Spinal cord (tissue), 10 donors: ENCODE measurements at places on chromosomes 13 and 19. TPM values are rescaled to one million over a fixed set of nuclear protein-coding genes. Genes with fewer than 3 reads are reported as not detected.

CACNG8 gene
- total RNA-seq: 4.4 TPM

MED4 gene
- total RNA-seq: 44.9 TPM

RYR1 gene
- total RNA-seq: 6.0 TPM

ATP4A gene
- total RNA-seq: not detected

DNA sequence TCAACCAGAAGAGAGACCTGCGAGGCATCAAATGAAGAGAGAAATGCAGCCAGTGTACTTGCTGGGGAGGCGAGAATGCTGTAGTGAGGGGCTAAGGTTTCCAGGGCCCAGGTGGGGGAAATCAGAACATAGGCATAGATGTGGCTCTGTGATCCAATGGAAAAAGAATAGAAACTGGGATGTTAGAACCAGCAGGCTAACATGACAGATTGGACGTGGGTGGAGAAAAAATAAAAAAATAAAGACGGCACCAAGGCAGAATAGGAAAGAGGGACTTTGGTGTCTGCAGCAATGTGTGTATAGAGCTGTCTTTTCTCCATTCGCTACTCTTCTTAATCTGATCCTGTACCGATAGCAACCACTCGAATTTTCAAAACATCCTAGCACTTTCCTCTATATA lies 381.0 kb upstream of the NBEA start:
- H3K27me3 ChIP-seq: no peaks in the 10 kb centered on the region
- no peaks in the 10 kb centered on the region for H3K36me3 ChIP-seq
- no peak overlapping the region for H3K4me3 ChIP-seq
- H3K4me1 ChIP-seq: no peaks in the 10 kb centered on the region
- no peak for DNase-seq

- H3K27me3 ChIP-seq: no peaks in the 10 kb centered on the region
- no peak for DNase-seq
- no peaks in the 10 kb centered on the region for H3K36me3 ChIP-seq
- H3K4me3 ChIP-seq: no peak overlapping the region
- H3K27ac ChIP-seq: no peak overlapping the region
- H3K4me1 ChIP-seq: no peaks in the 10 kb centered on the region
Observed at GRCh38 chr13:51033421-51034185, 77.5 kb downstream of the C13orf42 start.

DNA sequence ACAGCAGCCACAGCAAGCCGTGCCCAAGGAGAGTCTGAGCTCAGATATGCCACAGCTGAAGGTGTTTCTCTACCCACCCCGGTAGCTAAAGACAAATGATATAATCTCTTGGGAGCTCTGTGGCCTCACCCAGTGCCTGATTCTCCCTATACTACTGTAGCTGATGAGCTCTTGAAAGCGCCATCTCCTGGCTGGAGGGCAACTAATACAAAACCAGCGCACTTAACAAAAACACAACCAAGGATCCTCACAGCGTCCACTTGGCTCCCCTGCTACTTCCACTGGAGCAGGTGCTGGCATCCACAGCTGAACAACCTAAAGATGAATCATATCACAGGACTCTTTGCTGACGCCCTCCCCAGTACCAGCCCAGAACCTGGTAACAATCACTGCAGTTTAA lies 1212.0 kb downstream of the PCDH17 start:
- no peak overlapping the region for H3K4me3 ChIP-seq
- DNase-seq: no peak
- H3K4me1 ChIP-seq: no peaks in the 10 kb centered on the region
- H3K27ac ChIP-seq: no peak overlapping the region
- no peaks in the 10 kb centered on the region for H3K36me3 ChIP-seq

DNA sequence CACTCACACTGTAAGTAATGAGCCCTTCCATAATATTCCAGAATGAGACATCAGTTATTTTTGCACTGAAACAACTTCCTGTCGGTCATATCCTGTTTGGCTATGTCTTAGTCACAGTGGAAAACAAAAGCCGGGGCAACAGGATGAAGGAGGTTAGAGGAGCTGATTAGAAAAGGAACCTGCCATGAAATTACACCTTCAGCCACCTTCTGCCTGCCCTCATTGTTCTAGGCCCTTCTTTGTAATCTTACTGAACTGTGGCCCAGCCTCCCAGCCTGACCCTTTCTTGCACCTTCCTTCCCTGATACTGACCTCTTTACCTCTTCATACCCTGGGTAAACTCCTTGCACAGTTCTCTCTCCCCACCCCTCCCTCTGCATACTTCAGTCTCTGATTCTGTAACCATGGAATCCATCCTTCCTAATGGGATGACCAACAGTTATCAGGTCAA lies 67.3 kb downstream of the DOCK9 start:
- no peaks in the 10 kb centered on the region for H3K4me1 ChIP-seq
- no peak overlapping the region for H3K4me3 ChIP-seq
- no peak for DNase-seq
- H3K27ac ChIP-seq: no peak overlapping the region
- H3K27me3 ChIP-seq: no peaks in the 10 kb centered on the region

DNA sequence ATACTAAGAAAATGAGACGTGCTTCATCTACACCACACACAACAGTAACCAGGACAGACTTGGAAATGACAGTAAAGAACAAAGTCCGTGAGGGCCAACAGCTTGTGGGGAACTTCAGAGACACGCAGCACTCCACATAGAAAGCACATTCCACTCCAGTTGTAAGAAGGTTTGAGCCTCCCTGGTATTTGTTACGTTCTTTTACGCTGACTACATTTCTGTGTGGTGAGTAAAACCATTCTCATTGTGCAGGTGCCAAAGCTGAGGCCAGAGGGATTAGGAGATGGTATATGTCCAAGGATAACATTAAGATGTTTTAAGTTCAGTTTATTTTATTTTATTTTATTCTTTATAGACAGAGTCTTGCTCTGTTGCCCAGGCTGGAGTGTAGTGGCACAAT lies 1189.9 kb downstream of the UQCRFS1 start:
- H3K36me3 ChIP-seq: no peaks in the 10 kb centered on the region
- DNase-seq: no peak
- H3K27me3 ChIP-seq: no peaks in the 10 kb centered on the region
- no peak overlapping the region for H3K27ac ChIP-seq

DNA sequence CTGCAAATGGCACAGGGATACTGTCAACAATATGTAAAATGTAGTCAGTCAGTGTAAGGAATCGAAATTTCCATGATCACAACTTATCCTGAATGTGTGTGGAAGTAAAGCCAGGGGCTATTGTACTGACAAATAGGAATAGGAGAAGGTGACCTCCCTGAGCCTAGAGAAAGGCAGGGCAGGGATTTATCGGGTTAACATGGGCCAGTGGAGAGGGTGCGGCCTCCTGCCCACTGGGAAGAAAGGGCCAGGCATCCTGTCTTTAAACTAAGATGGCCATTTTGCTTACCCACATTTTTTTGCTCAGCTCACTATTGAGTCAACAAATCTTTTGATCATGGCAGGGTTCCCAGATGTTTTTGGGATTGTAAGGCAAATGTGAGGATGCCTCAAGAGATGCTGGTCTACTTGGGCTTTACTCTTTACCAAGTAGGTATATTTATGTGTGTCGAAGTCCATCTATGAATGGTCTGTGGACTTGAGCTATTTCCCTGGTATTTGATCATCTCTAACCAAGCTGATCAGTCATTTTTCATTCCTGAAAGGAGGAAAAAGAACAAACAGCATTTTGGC lies 116.6 kb upstream of the RNF113B start:
- no peak overlapping the region for H3K27ac ChIP-seq
- no peaks in the 10 kb centered on the region for H3K36me3 ChIP-seq
- no peak for DNase-seq
- H3K4me1 ChIP-seq: peaks cover 3% of the 10 kb centered on the region

DNA sequence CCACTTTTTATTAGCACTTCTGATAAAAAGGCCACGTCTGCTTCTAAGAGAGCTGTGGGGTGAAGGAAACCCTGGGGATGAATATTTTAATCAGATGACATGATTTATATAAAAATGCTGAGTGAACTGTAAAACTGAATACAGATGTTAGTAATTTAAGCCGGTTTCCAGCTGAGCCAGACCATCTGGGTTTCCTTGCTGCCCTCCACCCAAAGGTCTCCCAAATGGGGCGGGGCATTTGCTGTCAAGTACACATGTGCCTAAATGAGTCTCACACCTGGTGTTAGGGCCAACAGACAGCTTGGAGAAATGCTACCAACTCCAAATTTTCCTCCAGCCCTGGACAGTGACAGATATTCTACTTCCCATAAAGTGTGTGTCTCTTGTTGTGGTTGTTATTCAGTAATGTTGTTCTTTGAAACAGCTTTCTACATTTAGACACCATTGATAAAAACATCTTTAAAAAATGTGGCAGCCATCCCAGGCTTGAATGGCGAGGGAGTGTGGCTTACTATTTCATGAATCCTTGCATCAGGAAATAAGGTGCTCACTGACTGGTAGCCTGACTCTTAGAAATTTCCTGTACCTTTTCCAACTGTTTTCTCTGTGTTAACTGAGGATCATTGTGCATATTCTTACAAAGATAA lies 350.4 kb downstream of the MTUS2 start:
- no peaks in the 10 kb centered on the region for H3K4me1 ChIP-seq
- no peak overlapping the region for H3K4me3 ChIP-seq
- DNase-seq: no peak
- H3K27ac ChIP-seq: no peak overlapping the region
- no peaks in the 10 kb centered on the region for H3K36me3 ChIP-seq

DNA sequence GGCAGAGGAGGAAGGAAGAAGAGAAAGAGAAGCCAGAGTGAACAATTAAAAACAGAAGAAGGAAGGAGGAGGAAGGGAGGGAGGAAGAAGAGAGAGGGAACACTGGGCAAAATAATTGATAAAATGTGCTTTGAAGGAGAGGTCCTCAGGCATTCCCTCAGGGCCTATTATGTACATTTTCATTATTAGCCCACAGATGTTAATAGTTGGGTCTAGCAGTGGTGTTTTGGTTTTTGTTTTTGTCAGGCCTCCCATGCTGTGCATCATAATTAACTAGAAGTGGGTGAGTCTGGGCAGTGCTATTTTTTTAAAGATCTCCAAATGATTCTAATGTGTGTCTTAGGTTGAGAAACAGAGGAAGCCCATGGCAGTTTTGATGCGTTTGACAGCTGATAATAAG lies 178.1 kb downstream of the TDRD3 start:
- H3K27me3 ChIP-seq: no peaks in the 10 kb centered on the region
- no peak overlapping the region for H3K27ac ChIP-seq

- no peak overlapping the region for H3K4me3 ChIP-seq
- no peak overlapping the region for H3K27ac ChIP-seq
- H3K4me1 ChIP-seq: no peaks in the 10 kb centered on the region
- H3K27me3 ChIP-seq: no peaks in the 10 kb centered on the region
- no peak for DNase-seq
Observed at GRCh38 chr19:21439201-21439751, 42.3 kb downstream of the ZNF493 start.

- H3K4me3 ChIP-seq: no peak overlapping the region
- H3K4me1 ChIP-seq: no peaks in the 10 kb centered on the region
- DNase-seq: no peak
- no peak overlapping the region for H3K27ac ChIP-seq
- H3K27me3 ChIP-seq: no peaks in the 10 kb centered on the region
- no peaks in the 10 kb centered on the region for H3K36me3 ChIP-seq
Observed at GRCh38 chr13:91459485-91459884, 61.1 kb downstream of the GPC5 start.

DNA sequence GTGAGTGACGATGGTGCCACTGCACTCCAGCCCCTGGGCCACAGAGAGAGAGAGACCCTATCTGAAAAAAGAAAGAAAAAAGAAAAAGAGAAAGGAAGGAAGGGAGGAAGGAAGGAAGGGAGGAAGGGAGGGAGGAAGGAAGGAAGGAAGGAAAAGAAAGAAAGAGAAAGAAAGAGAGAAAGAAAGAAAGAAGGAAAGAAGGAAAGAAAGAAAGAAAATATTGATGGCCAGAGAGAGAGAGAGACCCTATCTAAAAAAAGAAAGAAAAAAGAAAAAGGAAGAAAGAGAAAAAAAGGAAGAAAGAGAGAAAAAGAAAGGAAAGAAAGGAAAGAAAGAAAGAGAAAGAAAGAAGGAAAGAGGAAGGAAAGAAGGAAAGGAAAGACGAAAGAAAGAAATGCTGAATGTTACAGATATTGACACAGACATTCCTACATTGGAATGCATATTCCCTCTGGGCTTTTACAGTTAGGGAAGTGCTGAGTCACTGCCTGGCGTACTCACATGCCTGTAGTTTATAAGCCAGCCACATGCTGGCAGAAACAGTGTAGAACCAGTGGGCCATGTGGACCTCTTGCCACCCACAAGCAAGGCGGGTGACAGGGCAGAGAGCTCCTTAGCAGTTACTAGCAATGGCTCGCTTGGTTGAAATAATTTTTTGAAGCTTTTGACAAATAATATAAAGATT lies 34.6 kb upstream of the SLC46A3 start:
- H3K4me1 ChIP-seq: no peaks in the 10 kb centered on the region
- H3K36me3 ChIP-seq: no peaks in the 10 kb centered on the region
- no peaks in the 10 kb centered on the region for H3K27me3 ChIP-seq
- no peak overlapping the region for H3K4me3 ChIP-seq

DNA sequence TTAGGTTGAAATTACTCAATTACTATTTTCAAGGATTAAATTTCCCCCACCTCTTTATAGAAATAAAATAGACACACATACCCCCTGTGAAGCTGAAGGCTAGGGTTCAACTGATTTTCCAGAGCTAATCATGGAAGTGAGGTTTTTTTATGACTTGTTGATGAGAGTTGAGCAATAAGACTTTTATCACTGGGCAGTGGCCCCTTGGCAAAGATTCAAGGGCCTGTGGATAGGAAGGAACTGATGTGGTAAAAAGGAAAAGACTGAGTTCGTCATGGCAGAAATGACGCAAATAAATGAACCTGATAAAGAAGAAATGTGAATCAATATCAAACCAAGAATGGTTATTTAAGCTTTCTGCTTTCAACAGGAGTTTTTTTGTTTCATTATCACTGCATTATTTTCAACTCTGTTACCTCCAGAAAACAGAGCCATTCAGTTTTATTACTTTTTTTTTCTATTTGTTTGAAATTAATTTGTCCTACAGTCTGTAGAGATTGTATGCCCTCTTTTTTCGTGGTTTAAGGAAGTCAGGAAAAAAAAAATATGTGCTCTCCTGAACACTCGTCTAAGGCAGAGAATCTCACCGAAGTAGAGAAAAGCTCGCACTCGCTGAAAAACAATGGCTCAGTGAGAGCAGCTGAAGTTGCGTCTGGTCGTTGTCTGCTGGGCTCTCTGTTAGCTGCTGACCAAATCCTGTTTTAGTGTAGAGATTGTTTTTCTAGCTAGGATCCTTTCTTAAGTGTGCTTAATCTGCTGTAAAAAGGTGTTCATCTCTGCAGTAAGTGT lies 38.9 kb downstream of the STOML3 start:
- no peak overlapping the region for H3K27ac ChIP-seq
- H3K36me3 ChIP-seq: no peaks in the 10 kb centered on the region
- H3K4me3 ChIP-seq: no peak overlapping the region
- no peak for DNase-seq
- H3K4me1 ChIP-seq: no peaks in the 10 kb centered on the region
- H3K27me3 ChIP-seq: no peaks in the 10 kb centered on the region

DNA sequence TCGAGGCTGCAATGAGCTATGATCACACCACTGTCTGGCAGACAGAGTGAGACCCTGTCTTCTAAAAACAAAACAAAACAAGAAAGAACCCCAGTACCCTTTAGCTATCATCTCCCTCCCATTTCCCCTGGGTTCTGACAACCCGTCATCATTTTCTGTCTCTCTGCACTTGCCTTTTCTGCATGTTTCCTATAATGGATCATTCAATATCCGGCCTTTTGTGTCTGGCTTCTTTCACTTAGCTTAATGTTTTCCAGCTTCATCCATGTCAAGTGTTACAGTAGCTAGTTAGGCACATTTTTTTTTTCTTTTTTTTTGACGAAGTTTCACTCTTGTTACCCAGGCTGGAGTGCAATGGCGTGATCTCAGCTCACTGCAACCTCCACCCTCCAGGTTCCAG lies 16.5 kb downstream of the AP2S1 start:
- H3K4me3 ChIP-seq: no peak overlapping the region
- no peak overlapping the region for H3K27ac ChIP-seq
- peaks cover 24% of the 10 kb centered on the region for H3K36me3 ChIP-seq
- no peaks in the 10 kb centered on the region for H3K27me3 ChIP-seq
